ENCODE measurements at places on chromosomes 6 and 20.

DNA sequence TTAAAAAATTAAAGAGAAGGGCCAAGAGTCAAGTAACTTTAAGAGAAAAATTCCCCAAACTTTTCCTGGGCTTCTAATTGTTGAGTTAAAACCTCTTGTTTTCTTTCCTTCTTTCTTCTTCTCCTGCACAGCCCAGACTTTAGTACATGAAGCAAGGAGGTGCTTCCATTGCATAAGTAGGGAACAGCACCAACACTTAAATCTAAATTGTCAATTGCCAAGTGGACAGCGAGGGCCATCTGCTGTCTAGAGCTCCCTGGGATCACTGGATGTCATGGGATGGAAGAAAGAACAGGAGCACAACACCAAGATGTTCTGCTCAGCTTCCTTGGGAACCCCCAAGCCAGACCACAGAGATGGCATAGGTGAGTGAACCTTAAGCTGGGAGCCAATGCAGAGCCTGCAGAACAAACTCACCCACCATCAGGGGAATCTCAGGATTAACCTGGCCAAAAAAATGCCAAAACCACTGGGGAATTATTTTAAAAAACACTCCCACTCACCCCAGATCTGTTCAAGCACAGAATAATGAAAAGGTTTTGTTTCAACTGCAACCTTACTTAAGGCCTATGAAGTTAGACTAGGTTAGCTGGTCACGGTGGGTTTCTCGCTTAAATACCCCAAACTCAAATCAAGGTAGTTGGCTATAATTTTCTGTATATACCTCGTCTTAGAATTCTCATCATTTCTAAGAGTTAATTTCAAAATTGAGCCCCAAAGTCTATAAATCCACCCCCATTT lies 67.8 kb downstream of the TNFRSF21 start:
- DNase-seq, result no peak

GRCh38 chr20:6055981-6056569 lies 2.2 kb upstream of the LRRN4 start:
- DNase-seq, result no peak

- no peak for DNase-seq
Observed at GRCh38 chr20:37980876-37981275, 52.4 kb downstream of the TTI1 start.

GRCh38 chr6:156807795-156808194 lies 30.6 kb downstream of the ARID1B start:
- no peak for DNase-seq

DNA sequence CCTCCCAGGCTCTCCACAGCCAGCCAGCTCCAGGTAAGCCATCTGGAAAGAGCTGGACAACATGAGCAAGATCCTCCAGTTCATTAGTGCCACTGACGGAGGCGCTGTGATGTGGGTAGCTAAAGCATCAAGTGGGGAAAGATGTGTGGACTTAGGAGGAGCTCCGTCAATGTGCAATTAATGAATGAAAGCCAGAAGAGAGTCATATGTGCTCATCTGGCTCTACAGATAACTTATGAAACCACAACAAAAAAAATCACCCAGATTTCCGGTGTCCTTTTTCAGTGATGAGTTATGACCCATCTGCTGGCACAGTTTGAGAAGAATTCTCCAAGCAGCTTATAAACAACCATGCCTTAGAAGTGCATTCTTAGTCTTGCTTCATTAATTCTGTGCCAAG lies 311.7 kb upstream of the PLCB4 start:
- no peak for DNase-seq

DNA sequence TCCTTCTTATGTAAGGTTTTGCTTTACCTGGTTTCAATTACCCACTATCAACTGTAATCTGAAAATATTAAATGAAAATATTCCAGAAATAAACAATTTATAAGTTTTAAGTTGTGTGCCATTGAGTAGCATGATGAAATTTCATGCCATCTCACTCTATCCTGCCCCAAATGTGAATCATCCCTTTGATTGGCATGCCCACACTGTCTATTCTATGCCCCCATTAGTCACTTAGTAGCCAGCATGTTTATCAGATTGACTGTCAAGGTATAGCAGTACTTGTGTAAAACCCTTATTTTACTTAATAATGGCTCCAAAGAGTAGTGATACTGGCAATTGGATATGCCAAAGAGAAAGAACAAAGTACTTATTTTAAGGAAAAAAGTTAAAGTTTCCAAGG lies 403.8 kb downstream of the ADGRB3 start:
- no peak for DNase-seq

DNA sequence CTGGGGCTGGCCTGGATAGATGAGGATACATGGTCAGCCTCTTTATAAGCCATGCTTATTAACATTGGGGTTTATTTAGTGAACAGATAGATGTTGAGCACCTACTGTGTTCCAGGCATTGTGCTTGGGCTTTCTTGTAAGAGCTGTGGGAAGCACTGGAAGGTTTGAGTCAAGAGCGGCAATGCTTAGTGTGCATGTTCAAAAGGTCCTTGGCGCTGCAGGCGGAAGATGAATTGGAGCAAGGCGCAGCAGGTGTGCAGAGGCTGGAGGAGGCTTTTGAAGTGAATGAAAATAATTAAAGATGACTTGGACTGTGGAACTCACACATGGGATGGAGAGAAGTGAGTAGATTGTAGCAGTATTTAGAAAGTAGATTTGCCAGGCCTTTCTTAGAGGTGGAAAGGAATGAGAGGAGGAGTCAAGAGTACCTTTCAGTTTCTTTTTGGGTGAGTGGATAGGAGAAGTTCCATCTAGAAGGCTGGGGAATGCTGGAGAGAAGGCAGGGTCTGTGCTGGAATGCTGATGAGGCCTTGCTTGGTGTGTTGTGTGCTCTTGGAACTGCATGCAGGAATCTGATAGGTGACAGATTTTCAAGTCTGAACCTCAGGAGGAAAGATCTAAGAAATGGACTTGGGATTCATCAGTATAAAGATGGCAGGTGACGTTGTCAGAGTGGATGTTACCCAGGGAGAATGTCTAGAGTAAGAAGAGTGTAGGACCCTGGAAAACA lies 26.4 kb downstream of the SNX9 start:
- DNase-seq, result no peak

All from RWPE1 (cell line).